ENCODE measurements at places on chromosomes 7 and 10.

GRCh38 chr10:127189226-127189625 is 7.2 kb downstream of the INSYN2A start:
- no peak for DNase-seq

DNA sequence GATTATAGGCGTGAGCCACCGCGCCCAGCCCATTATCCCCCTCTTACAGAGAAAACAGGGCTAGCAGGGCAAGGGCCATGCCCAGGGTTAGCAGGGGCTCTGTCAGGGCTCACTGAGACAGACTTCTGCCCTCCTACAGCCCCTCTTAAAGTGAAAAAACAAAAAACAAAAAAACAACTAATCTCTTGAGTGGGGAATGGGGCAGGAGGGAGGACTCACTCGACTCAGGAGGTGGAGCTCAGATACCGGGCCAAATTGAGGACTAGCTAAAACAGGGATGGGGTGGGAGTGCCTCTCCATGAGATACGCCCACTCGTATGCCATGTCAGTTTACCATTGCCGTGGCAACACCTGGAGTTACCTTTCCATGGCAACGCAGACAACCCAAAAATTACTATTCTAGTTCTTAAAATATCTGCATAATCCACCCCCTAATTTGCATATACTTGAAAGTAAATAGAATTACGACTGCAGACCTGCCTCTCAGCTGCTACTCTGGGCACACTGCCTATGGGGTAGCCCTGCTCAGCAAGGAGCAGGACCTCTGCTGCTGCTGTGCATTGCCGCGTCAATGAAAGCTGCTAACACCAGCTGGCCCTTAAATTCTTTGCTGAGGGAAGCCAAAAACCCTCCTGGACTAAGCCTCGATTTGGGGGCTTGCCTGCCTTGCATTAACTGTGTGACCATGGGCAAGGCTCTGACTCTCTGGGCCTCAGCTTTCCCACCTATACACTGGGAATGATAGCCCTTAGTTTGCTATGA is 13.4 kb downstream of the SSC4D start:
- DNase-seq, result no peak

DNA sequence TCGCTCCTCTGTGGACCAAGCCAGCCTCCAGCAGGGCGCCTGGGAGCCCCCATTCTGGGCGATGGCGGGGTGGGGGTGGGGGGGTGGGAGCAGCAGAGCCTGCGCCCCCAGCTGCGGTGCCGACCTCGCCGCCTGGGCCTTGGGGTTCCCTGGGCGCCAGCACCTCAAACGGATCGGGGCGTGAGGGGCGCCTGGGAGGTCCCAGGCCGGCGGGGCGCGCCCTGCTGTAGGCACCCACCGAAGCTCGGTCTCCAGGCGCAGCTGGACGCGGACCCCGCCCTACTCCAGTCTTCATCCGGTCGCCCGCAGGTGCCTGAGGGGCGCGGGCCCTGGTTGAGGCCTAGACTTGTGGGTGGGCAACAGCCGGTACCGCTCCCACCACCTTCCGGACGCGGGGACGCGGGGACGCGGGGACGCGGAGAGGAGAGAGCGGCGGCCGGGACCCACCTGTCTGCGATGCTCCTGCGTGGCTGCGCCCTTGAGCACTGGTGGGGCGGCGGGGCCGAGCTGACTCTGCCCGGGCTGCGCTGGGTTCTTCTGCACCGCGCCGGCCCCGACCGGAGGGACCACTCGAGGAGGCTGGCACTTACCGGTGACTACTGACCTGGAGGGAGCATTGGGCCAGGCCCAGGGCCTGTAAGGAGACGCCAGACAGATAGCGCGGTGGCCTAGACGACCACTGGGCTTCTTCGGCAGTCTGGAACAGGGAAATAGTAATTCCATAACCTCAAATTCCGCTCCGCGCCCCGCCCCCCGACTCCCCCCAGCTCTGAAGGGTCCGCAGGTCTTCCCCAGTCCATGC is 5.5 kb upstream of the KCP start:
- no peak for DNase-seq

- no peak for DNase-seq
These were observed 48.9 kb downstream of the FKBP6 start for GRCh38 chr7:73376671-73377412.

DNA sequence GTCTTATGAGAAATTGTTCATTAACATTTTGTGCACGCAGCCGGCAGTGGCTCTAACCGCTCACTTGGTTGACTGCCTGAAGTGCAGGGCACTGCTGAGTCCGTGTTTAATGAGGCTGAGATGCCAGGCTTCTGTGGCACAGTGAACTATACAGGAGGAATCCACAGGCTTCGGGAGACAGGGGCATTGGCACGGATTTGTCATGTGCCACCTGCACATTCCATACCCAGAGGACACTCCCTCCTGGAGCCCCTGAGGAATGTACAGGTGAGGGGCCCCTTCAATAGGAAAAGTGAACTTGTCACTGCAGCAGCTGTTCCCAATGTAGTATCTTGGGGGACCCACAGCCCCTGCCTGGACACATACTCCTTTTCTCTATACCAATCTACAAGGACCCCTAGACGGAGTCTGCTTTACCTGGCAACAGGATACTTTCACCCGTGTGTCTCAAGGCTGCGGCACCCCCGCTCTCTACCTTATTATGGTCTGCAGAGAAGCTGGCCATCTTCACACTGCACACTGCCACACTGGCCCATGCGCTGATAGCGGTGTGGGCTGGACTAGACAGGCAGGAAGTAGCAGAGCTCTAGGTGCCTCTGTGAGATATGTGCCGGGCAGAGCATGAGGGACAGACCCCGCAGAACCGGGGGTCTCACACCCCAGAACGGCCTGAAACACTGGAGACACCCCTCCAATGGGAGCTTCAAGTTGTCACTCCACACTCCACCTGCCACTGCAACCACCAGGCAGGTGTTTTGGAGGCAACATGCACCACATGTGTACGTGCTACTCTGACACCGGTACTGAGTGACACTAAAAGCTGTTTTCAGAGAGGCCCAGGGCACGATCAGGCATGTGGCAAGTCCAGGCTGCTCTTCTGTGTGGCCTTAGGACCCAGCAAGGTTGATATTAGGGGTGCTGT is 71.4 kb upstream of the RHEB start:
- no peak for DNase-seq

DNA sequence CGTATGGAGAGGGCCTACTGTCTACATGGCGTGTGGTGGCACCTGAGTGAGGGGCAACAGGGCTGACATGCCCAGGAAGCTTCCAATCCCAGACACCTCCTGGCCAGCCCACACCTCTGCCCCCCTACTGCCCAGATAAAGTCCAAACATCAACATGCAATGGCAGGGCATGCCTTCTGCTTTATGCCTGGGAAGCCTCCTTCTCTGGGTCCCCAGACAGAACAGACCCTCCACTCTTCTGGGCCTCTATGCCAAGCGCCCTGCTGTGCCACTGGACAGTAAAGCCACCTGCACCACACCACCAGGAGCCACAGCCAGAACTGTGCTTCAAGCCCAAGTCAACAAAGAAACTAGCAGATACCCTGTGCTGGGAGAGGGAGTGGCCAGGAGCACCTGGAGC is 12.5 kb downstream of the TMEM72 start:
- no peak for DNase-seq

- no peak for DNase-seq
These were observed 66.0 kb upstream of the DUSP5 start for GRCh38 chr10:110431659-110432058.

DNA sequence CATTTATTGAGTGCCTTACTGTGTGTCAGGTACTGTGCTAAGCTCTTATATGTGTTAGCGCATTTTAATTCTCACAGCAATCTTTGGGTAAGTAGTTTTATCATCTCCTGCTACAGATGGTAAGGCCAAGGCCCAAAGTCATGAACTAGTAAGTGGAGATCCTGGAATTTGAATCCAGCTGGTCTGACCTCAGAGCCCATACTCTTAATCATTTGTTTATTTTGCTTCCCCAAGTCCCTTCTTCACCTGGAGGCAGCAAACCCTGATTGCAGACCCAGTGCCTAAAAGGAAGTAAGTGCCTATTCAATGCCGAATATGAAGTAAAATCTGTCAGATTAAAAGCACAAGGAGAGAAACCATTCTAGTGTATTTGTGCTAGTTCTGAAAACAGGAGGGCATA is 182.9 kb upstream of the TCF7L2 start:
- no peak for DNase-seq

DNA sequence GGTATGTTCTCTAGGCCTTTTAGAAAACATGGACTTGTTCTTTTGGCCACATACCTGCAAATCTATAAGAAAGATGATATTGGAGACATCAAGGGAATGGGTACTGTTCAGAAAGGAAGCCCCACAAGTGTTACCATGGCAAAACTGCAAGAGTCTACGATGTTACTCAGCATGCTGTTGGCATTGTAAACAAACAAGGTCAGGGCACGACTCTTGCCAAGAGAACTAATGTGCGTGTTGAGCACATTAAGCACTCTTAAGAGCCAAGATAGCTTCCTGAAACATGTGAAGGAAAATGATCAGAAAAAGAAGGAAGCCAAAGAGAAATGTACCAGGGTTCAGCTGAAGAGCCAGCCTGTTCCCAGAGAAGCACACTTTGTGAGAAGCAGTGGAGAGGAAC is 37.1 kb downstream of the SDK1 start:
- no peak for DNase-seq

GRCh38 chr7:96700516-96700915 is 9.1 kb downstream of the SEM1 start:
- DNase-seq, result no peak

- peak; percentile 48 for DNase-seq
These were observed 26.0 kb downstream of the PRSS2 start for GRCh38 chr7:142796501-142797390.

GRCh38 chr10:114686013-114686412 is 27.9 kb upstream of the ABLIM1 start:
- no peak for DNase-seq

DNA sequence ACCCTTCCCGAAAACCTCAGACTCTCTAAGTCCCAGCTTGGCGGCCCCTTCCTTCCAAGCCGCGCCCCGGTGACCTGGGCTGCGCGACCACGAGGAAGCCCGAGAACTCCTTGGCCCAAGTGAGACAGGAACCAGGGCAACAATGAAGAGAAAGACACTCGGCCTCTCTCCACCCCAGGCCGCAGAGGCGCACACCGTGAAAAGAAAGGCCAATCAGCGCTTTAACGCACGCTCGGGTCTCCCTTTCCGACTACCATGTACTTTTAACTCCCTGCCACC is 166.4 kb upstream of the PPP1R3A start:
- peak; percentile 54 for DNase-seq

DNA sequence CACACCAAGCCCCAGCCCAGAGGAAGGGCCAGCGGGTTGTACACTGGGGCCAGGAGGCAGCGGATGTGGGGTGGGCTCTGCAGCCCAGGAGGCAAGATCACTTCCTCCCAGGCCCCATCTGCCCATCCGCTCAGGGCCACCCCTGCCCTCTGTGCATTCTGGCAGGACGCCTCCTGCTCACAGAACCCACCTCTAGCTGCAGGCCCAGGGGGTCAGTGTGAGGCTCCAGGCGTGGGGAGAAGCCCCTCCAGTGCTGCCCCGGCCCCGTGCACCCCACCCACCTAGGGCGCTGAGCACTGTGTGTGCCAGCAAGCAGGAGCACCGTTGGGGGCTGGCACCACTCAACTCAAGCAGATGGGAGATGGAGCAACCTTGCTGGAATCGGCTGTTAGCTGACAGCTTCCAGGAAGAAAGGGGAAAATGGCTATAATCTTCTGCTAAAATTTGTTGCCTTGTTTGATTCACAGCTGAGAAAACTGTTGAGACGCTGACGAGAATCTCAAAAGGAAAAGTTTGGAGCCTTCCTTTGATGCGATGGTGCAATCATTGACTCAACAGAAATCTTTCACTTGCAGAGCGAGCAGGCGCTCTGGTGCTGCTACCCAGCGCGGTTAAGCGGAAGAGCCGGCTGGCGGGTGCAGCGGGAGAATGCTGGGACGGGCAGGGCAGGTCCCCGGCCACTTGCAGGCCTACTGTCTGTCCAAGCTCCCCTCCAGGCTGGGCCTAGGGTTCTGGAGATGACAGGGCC is 276.1 kb downstream of the ELFN1 start:
- DNase-seq, result no peak

DNA sequence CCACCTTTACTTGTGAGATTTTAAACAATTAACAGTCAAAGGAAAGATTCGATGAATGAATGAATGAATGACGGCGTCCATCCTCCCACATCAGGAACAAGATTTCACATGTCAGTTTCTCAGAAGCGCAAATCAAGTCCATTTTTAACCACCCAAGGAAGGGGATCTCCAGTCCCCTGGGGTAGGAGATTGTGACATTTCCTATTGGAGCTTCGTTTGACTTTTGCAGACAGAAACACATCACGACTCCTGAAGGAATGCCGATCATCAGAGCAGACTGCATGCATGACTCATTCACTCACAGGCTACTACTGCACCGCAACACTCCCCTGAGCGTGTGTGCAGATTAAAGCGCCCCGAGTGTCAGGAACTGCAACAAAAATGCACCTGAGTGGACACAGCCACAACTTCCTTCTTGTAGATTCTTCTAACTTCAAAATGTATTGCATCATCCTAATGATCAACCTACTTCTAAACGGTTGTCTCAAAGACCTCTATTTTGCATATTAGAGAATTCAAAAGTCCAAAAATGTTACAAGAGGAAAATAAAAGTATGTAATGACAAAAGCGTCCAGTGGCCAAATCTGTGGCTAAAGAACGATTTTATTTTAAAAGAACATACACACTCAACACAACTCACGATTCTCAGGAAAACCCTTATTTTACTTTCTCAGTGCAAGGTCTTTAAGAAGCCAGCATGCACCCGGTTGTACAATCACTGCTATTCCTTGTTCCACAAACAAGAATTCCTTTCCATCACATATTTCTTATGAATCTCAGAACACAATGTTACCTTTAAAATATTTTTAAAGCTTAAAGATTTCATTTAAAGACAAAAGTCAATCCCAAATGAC is 172.6 kb downstream of the FAM107B start:
- DNase-seq, result peak; percentile 68

DNA sequence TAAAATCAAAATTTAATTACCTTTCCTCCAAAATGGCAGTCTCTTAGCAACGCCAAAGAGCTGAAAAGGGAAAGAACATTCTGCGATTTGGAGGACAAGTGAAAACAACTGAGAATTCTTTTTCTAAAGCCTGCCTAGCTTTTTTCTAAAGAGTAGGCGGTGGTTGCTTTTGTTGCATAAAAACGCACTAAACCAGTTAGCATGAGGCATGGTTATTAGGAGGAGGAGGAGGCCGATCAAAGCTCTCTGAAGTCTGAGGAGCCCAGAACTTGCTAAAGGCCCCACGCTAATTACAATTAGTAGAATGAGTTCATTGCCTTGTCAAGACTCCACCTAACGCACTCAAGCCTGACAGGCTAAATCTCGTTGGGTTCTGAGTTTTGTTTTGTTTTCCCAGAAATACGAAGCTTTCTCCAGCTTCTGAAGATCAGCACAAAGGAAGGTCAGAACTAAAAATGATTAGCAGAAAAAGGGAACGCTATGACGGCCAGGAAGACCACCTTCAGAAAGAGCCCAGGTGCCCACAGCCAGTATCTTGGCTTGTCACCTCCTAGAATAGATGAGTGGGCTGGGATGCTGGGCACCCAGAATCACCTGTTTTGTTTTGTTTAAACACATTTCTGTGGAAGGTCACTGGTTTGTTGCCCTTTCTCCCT is 72.0 kb downstream of the FGFR2 start:
- no peak for DNase-seq

- DNase-seq, result no peak
These were observed 103.3 kb upstream of the GATA3 start for GRCh38 chr10:7950981-7951847.
